ENCODE measurements at places on chromosomes 12 and 14. TPM values are rescaled to one million over a fixed set of nuclear protein-coding genes. Genes with fewer than 3 reads are reported as not detected.

Gene DPY19L2
- total RNA-seq = 0.17 TPM

Gene SART3
- 65.3 TPM for total RNA-seq

Gene SERPINA9
- total RNA-seq = not detected

Gene ARMH4
- total RNA-seq = 5.5 TPM

Gene ARF3
- 39.1 TPM for total RNA-seq

Gene ISCA2
- 11.1 TPM for total RNA-seq

Gene TMEM63C
- total RNA-seq = 0.86 TPM

Gene EML5
- total RNA-seq = 0.09 TPM

Gene IL23A
- 0.11 TPM for total RNA-seq

Gene RDH16
- not detected for total RNA-seq

Gene DPF3
- total RNA-seq = 0.54 TPM

Gene ANG
- 6.2 TPM for total RNA-seq

Gene OTX2
- total RNA-seq = not detected

Gene EIF4B
- total RNA-seq = 1,656 TPM

Gene DAO
- total RNA-seq = not detected
